NCI-H1092 (cell line): ENCODE measurements at places on chromosomes 12 and 14.

- DNase-seq, result no peak
These were observed 130.1 kb upstream of the NEDD1 start for GRCh38 chr12:96776908-96777307.

DNA sequence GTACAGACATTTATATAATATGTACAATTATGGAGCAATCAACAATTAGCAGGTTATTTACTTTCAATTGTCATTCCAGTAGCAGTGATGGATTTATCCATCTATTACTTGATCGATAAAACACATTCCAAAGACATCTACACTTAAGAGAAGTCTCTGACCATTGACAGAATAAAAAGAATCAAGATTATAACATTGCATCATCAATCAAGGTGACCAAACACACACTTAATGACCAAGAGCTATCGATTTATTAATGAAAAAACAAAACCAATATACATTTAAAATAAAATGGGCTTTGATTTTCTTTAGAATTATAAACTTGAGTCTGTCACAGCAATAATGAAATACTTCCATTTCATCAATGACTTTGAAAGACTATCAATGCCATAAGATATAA is 170.2 kb upstream of the CDKN3 start:
- DNase-seq, result no peak

GRCh38 chr12:109385339-109386058 is 37.8 kb downstream of the MYO1H start:
- DNase-seq, result no peak

- DNase-seq, result no peak
These were observed 60.1 kb upstream of the RIMBP2 start for GRCh38 chr12:130775953-130776856.

GRCh38 chr14:37051680-37052079 is 120.7 kb downstream of the SLC25A21 start:
- no peak for DNase-seq

DNA sequence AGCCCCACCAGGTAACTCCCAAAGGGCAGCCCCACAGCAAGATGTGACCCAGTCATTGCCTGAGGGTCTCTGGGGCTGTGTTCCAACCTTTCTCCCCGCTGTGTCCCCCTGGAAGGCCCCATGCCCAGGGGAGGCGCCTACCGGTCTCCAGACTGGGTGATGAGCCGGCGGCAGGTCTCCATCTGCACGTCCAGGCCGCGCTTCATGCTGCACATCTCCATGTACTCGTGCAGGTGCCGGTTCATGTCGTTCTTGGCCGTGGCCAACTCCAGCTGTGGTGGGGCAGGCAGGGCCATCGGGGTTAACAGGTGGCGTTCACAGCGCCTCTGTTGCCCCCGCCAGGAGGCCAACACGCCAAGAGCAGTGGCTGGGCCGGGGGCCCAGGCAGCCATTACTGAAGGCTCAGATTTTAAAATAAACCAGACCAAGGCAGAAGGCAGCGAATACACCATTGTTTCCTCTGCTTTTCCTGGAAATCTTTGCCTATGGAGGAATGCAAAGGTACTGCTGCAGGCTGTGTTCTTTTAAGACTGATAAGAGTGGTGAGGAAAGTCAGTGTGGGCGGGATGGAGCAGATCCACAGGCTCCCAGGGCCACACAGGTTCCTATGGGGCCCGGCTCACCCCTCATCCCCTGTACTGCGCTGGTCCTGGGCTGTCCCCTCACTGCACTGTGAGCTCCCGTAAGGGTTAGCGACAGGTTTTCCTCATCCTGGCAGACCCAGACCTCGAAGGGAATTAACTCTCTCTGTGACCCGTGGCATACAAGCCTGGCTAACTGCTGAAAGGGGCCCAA is 7.3 kb downstream of the GAPDH start:
- DNase-seq, result no peak

GRCh38 chr14:53237488-53237887 is 84.4 kb upstream of the DDHD1 start:
- no peak for DNase-seq

- DNase-seq, result no peak
These were observed 297.1 kb downstream of the PDZRN4 start for GRCh38 chr12:41485203-41485602.

DNA sequence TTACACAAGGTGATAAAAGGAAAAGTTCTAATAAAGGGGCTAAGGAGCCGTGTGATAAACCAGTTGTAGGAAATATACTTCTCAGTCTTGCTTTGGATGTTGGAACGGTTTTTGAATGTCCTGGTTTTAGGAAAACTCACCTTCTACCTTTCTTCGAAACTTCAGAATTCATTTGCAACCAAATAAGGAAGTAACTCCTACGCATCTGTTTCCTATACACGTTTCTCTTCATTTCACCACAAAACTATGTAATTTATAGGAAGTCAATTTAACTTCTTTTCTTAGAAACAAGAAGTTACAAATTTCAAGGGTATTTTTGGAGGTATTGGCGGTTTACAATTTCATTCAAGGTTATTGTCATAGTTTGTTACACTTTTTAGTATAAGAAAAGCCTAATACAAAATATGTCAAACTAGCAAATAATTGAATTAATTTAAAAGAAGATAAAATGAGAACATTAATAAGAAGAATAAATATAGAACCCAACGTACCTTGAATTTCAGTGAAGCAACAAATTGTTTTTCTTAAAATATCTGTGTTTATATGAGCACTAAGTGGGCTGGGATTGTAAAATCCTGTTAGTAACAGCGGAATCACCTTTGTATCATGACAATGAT is 33.2 kb upstream of the CD69 start:
- no peak for DNase-seq

- no peak for DNase-seq
These were observed 210.1 kb downstream of the SLC41A2 start for GRCh38 chr12:104747955-104748354.

- DNase-seq, result no peak
These were observed 140.3 kb upstream of the NUDT4 start for GRCh38 chr12:93237235-93237915.

DNA sequence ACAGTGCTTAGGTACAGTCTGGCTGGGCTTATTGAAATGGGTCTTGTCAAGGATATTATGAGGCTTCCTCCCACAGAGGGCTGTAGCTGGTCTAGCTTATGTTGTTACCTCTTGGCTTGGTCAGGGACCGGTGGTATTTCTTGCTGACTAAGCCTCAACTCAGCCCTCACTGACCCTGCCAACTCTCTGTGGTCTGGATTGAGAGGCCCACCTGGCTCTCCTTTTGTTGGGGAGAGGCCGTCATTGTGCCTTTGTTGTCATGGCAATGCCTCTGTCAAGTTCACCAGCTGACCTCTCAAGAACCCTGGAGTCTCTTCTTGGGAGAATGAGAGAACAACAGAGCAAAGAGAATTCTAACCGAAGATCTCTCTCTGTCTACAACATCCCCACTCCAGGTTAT is 245.6 kb upstream of the NPAS3 start:
- no peak for DNase-seq

DNA sequence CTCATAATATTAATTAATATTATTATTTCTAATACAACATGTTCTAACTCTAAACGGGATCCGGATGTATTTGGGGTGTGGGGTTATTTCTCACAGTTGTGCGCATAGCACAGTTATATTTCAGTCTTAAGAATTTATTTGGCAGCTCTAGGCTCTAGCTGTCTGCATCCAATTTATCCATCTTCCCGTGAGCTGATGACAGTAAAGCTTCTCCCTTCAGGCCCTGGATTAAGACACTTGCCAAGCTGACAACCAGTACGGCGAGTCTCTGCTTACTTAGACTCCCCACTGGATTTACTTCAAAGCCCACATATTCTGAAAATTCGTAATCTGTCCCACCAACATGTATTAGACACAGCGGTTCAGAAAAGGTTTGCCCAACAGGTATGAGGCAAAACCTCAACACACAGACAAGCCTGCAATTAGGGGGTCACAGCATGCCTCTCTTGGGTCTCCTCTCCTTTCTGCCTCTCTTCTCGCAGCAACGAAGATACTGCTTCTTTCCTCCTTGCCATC is 232.9 kb upstream of the TMTC1 start:
- no peak for DNase-seq

DNA sequence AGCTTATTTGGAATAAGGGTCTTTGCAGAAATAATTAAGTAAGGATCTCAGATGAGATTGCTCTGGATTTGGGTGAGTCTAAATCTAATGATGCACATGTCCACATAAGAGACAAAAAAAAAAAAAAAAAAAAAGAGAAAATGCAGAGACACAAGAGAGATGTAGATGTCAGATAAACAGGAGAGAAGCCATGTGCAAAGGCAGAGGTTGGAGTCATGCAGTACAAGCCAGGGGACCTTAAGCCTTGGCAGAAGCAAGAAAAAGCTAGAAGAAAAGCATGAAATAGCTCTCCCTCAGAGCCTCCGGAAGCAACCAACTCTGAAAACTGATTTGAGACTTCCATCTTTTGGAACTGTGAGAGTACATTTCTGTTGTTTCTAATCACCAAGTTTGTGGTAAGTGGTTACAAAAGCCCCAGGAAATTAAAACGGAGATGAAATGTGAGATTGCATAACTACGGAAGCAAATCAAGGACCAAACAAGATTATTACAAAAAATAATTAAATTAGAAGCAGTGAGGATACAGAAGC is 1304.0 kb upstream of the SEL1L start:
- no peak for DNase-seq

DNA sequence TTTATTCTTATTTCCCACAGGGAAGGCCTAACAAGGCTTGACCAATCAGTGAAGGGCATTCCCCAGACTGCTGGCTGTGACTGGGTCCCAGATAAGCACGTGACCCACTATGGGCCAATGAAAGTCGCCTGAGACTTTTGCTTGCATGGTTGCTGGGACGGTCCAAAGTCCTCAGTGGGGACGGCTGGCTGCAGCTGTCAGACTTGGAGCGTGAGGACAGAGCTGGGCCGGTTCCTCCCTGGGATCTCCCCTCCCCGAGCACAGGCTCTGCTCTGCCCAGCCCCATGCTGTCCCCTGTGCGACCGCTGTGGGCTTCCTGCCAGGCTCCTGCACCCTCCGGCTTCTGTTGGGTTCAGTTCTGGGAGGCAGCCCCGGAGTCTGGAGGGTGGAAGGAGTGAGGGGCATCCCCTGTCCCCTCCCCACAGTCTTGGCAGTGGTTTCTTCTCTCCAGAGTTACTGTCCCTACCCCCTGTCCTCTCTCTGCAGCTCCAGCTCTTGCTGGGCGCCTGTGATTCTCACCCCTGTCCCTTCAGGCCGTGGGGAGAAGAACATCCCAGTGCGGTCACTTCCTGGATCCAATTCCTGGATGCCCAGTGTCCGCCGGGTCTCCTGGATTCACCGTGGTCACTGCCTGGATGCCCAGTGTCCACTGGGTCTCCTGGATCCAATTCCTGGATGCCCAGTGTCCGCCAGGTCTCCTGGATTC is 50.1 kb downstream of the GALNT9 start:
- DNase-seq, result no peak

DNA sequence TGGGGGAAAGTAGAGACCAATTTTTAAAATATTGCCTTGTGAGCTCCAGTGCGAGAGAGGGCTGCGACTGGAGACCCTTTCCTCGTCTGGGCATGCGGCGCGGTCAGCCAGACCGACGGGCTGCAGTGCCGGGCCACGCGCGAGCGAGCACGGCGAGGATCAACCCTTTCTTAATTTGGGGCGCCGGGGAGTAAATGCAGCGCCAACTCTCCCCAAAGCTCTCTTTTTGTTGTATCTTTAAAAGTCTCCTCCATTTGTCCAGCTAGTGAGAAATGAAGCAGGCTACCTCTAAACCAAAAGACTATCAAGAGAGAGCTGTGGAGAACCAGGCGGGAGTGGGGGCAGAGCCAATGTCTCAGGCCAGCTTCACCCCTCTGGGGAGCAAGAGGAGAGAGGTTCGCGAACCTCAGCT is 1.4 kb downstream of the SIX1 start:
- DNase-seq, result no peak

DNA sequence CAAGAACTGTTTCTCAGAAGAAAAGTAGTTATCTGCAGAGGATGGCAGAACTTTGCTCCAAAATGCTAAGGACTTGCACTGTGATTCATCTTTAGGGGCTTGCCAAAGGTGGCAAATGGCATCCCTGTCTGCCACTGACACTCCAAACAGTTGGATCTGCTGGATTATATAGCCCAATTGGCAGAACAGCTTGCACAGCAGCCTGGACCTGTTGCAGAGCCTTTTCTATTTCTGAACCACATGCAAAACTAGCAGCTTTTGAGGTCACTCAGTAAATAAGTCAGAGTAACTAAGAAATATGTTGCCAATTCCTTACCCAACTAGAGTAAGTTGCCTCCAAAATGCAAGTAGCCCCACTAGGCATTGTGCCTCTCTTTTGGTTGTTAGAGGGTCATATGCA is 397.5 kb upstream of the NOVA1 start:
- DNase-seq, result no peak

DNA sequence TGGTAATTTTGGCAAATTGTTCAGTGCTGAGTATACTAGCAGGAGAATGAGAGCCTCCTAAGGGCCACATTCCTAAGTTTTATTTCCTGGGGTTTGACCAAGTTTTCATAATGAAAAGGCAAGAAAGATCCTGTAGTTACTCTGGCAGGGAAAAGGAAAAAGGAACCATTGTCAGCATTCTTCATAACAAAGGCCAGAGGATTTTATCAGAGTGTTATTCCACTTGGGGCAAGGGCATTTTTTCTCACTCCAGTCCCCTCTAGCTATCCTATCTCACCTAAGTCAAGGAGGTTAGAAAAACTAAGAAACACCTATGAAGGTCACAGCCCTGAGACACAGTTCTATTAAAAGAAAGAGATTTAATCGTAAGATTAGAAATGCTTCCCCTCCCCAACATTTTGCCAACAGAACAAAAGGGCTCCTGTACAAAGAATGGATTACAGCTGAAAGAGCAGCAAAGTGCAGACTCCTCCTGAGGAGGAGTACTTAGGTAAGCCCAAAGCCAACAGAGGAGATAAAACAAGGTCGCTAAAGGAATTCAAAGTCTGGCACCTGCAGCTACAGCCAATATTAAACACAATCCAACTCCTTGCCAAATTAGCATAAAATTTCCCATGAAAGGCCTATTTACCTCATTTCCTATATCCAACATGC is 162.4 kb downstream of the GALC start:
- no peak for DNase-seq
